ENCODE measurements at places on chromosomes 16 and 17. TPM values are rescaled to one million over a fixed set of nuclear protein-coding genes. Genes with fewer than 3 reads are reported as not detected.

TP53TG3F gene
- total RNA-seq: not detected

TM4SF5 gene
- total RNA-seq: not detected

GAST gene
- total RNA-seq: not detected

HBQ1 gene
- 1.6 TPM for total RNA-seq

KPNA2 gene
- total RNA-seq: 410 TPM

SLC16A6 gene
- 0.15 TPM for total RNA-seq

ADAP2 gene
- 1.3 TPM for total RNA-seq

BIRC5 gene
- 152 TPM for total RNA-seq

SLC52A1 gene
- total RNA-seq: 0.10 TPM

Data from H7 (cell line).